NCI-H510A (cell line): ENCODE measurements at places on chromosomes 5 and 9.

- DNase-seq: no peak
Measured at GRCh38 chr9:2026220-2026997, 11.3 kb downstream of the SMARCA2 start.

GRCh38 chr5:102629827-102630605 lies 125.1 kb upstream of the PAM start:
- no peak for DNase-seq

GRCh38 chr9:105126226-105126625 lies 118.2 kb upstream of the SLC44A1 start:
- no peak for DNase-seq

GRCh38 chr5:108381350-108381953 lies 446 bp downstream of the FBXL17 start:
- peak; percentile 14 for DNase-seq

DNA sequence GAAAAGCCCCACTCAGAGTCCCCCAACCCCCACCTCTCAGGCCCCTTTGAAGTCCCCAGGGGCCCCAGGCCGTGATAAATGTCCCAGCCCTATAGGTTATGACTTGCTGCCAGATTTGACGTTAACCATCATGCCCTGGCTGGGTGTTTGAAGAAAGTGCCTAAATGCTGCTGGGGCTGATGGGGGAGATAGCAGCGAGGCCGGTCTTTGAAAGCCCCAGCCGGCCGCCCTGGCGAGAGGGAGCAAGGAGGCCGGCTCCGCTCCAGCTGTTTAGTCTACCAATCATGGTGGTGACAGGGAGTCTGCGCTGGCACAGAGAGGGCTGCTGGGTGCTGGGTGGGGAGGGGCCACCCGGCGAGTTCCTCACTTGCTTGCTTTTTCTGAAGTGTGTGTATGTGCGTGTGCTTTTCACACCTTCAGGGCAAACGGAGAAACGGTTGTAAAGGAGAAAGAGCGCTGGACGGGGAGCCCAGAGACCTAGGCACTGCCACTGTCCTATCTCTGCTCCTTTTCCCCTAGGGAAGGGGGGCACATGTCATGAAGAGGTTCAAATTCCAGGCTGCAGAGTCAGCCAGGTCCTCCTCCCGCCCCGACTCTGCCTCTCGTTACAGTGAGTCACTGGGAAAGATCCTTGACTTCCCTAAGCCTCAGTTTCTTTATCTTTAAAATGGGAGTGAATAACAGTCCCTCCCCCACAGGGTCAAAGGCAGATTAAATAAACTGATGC lies 126.1 kb upstream of the HAND1 start:
- no peak for DNase-seq

DNA sequence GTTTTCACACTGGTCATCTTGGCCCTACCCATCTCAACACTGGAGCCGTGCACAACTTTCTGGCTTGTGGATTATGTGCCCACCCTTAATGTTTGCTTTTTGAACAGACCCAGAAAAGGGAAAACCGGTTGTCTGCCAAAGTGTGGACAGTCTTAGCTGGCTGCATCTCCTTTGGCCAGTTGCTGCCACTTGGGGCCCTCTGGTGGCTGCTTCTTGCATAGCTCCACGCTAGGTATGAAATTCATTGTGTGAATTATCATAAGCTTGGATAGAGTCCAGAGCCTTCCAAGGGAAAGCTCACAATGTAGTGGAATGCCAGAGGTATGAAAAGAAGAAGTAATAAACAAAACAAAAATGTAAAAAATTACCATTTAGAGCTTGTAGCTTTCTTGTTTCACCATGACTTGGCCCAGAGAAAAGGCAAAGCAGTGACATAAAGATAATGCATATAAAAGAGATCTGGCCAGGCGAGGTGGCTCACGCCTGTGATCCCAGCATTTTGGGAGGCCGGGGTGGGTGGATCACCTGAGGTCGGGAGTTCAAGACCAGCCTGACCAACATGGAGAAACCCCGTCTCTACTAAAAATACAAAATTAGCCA lies 12.5 kb upstream of the SLC36A3 start:
- DNase-seq: no peak

DNA sequence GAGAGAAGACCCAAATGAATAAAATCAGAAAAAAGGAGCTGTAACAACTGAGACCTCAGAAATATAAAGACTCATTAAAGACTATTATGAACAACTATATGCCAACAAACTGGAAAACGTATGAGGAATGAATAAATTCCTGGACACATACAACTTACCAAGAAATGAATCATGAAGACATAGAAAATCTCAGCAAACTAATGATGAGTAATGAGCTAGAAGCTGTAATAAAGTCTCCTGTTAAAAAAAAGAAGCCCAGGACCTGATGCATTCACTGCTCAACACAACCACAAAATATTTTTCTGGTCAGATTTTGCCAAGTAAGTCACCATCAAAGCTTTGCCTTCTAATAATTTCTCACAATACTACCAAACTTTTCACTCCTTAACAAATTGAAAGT lies 666.7 kb downstream of the LRRC70 start:
- no peak for DNase-seq

GRCh38 chr5:147148715-147149114 lies 86.1 kb upstream of the STK32A start:
- DNase-seq: no peak

DNA sequence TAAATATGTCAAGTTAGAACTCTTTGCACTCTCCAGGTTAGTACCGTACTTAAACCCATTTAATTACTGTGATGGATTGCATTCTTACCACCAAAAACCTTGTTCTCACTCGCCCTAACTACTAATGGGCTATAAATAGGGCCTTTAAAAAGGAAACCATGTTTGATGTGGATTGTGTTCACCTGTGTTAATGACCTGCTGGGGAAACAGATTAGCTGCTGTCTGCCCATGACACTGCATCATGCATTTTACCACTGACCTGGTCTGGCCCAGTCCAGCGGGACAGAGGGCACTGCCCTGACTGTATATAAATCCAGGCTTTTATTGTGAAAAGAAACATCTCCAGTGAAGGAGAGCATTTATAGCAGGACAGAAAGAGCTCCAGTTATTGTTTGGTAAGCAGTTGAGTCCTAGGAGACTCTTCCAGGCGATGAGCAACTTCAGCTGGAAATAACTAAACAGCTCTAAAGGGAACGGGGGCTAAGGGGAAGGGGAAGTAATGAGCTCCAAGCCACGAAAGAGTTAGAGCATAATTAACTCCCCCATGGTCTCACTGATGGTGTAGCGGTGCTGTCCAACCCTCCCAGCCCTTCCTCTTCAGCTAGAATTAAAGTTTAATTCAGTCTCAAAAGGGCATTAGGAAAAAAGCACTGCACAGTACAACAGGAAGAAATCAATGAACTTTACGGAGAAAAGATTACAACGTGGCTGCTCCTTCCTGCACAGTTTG lies 303.1 kb downstream of the ENC1 start:
- DNase-seq: no peak

DNA sequence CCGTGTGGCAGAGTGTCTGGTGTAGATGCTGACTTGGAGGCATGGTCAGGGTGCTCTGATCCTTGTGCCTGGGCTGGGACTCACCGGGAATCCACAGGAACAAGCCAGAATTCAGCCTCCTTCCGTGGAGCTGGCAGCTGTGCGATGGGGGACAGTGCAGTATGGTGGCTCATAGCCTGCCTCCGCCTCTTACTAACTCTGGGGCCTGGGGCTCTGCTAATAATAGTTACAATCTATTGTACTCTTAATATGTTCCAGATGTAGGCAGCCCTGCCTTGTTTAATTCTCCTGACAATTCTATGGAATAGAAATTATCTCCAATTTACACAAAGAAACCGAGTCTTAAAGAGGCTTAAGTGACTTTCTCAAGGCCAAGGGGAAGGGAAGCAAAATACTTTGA lies 77.6 kb downstream of the PCDH1 start:
- no peak for DNase-seq
